Muscle of back (tissue), 13 donors: ENCODE measurements at places on chromosomes 7 and 10.
A peak's percentile ranks its signal among the peaks of the same experiment; 100 is the strongest.

DNA sequence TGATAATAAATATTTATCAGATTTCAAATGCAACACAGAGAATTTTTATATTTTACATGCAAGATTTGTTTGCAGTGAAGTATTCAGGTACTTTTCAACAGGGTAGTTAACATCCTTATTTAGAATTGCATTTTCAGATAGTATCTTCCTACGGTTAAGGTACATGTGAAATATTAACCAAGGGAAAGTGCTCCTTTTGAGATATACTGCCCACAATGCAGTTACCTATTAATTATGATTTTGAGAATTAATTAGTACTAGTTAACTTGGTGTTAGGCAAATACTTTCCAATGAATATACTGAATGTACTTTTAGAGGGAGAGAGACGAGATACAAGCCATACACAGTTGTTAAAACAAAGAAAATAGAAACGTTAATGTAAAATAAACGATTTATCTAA, 206.2 kb upstream of the YAE1 start:
- no peak for DNase-seq

GRCh38 chr7:151968357-151968756, 12.1 kb downstream of the GALNTL5 start:
- no peak for DNase-seq

DNA sequence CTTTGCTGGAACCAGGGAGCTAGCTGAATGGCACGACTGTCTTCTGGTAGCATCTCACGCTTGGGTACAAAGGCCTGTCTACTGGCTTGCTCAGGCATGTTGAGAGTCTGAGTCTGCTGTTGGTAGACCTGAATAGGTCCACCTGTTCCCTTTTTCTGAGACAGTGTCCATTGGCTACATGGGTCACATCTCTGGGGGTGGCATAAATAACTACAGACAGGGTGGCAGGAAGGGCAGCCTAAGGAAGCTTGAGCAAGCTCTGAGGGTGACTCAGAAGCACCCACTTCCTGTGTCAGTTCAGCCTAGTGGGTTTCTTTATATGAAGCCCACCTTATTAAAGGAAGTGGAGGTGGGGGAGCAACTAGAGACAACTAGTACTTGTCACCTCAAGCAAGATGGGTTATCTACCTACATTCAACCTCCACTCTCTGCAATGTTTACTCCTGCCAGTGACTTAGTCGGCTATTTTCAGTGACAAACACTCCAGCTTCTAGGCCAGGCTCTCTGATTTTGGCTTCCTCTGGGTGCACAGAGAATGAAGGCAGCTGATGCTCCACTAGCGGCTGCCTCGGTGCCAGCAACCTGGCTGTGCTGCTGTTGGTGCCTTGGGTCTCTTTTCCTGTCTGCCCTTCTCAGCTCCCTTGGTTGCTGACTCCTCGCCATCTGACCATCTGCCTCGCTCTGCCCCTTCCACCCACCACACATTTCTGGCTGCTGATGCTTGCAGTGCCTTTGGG, 5.7 kb upstream of the ZYX start:
- DNase-seq: no peak

GRCh38 chr10:50316174-50316573, 64.9 kb upstream of the ASAH2 start:
- peak; percentile 48 for DNase-seq

GRCh38 chr10:132141526-132142395, 45.0 kb upstream of the DPYSL4 start:
- DNase-seq: no peak

DNA sequence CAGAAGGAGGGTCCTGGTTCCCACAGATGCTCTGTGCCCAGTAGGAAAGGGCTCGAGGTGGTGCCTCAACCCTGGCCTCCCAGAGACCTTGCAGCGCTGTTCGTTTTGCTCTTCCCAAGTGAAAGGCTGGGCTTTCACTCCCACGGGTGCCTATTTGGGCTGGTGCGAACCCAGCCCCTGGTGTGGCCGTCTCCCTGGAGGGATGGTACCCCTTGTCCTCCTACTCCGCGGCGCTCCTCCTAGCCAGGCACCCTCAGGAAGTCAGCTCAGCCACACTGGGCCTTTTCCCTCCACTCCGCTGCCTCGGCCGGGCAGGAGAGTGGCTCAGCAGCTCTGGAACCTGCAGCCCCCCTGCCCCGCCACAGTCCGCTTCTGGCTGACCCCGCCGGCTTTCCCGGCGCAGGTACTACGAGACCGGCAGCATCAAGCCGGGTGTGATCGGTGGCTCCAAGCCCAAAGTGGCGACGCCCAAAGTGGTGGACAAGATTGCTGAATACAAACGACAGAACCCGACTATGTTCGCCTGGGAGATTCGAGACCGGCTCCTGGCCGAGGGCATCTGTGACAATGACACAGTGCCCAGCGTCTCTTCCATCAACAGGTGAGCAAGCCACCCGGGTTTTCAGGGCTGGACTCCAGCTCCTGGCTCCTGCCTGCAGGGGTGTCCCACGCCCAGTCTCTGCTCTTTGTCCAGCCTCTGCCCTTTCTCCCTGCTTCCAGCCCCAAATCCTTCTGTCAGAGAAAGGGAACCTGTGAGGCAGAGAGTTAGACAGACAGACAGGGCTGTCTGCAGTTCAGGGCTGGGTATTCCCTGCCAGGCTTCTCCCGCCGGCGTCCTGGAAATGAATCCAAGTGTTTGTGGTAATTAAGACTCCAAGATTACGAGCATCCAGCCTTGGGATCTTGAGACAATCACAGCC, 5.2 kb downstream of the PAX2 start:
- DNase-seq: no peak

GRCh38 chr10:49173201-49173772, 14.9 kb downstream of the TMEM273 start:
- DNase-seq: no peak

DNA sequence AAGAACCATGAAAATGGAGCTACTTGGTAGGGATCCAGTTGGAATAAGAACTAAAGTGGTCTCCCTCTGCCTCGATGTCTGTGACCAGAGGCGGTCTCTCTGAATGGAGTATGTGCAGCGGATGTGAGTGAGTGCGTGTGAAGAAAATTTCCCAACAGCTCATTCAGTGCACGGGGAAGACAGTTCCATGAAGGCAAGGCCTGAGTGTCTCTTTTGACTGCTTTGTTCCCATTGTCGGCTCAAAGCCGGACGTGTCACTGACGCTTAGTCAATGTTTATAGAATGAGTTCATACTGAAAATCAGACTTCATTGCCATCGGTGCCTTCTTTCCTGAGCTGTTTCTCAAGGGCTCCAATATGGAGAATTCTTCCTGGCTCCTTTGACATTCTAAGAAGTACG, 55.3 kb upstream of the GRB10 start:
- no peak for DNase-seq
